ENCODE measurements at places on chromosomes 4 and X.

DNA sequence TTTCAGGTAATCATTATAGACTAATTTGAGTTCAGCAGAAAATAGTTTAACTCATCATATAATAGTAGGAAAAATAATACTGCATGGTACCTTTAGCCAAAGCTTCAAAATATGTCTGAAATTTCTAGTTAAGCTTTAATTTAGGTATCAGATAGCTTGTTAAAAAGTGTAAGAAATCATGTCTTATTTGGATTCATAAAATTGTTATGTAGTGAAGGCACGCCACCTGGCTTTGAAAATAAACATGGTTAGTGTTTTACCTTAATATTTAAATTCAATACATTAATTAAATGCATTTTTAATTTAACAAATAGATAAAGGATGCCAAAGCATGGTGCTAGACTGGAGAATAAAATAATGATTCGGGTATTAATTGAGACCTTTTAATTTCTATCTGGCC is 211.4 kb downstream of the FSTL5 start:
- DNase-seq, result no peak

DNA sequence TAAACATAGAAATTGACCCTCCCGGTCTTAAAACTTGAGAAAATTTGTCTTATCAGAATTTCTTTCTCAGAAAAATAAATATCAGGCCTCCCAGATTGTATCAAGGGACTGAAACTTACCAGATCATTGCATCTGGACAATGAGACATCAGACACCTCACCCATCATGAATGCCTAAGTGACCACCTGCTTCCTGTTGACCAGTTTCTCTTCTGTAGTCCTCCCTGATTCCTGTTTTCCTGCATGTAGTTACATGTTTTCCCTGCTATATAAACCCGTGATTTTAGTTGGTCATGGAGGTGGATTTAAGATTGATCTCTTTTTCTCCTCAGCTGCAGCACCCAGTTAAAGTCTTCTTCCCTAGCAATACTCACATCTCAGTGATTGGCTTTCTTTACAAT is 548.1 kb downstream of the PPP4R3C start:
- no peak for DNase-seq

GRCh38 chr4:149101649-149102048 is 659.4 kb upstream of the NR3C2 start:
- no peak for DNase-seq

GRCh38 chr4:8157944-8158709 is 486 bp downstream of the ABLIM2 start:
- DNase-seq, result no peak

GRCh38 chrX:70331161-70331560 is 41.3 kb downstream of the KIF4A start:
- DNase-seq, result no peak

GRCh38 chr4:146095860-146096259 is 79.7 kb upstream of the LSM6 start:
- no peak for DNase-seq

DNA sequence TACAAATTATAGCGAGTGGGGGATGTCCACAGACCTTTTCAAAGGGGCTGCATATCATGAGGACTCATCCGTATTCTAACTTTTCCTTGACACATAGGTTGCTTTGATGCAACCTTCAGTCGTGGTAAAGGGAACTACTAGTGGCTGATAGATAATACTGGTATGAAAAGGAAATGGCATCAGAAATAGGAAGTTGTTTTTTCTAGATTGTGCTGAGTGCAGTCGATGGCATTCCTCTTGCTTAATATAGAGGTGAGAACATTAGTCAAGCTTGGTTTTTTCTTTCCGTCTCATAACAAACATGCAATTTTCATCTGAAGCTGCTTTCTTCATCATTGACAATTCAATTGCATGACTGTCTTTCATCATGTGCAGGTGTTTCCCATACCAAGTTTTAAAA is 16.6 kb downstream of the ENPEP start:
- DNase-seq, result no peak

- DNase-seq, result no peak
Measured at GRCh38 chr4:141702472-141703182, 66.2 kb downstream of the IL15 start.
